ENCODE measurements at places on chromosomes 12 and 14. TPM values are rescaled to one million over a fixed set of nuclear protein-coding genes. Genes with fewer than 3 reads are reported as not detected.

GRCh38 chr12:4807813-4808212 is 87.6 kb downstream of the GALNT8 start:
- peaks cover 13% of the 10 kb centered on the region for H3K4me1 ChIP-seq
- no peaks in the 10 kb centered on the region for H3K36me3 ChIP-seq
- peaks cover 7% of the 10 kb centered on the region for H3K27me3 ChIP-seq
- DNase-seq, result no peak
- H3K4me3 ChIP-seq, result no peak overlapping the region
- no peak overlapping the region for H3K27ac ChIP-seq

DNA sequence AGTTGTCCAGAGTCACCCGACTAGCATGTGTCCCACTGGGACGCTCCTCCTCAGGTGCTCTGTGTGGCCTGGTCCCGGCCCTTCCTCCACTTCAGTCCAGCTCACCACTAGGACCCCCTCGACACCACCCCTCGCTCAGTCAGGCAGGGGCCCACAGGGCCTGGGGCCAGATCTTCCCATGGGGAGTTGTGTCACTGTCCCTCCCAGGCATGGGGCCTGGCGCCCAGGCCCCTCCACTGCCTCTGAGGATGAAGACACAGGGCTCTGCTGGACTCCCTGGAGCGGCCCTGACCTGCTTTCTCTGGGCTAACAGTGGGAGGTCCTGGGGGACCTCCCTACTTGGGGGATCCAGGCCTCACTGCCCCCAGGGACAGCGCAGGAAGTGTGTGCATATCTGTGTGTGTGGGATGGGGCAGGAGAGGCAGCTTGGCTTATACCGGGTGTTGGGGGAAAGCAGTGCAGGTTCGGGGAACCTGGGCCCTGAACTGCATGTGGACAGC is 43.8 kb downstream of the KRT80 start:
- no peak overlapping the region for H3K4me3 ChIP-seq
- peaks cover 39% of the 10 kb centered on the region for H3K4me1 ChIP-seq
- no peak for DNase-seq

The BCAT1 gene
- total RNA-seq, result 4.8 TPM

The POLE2 gene
- 0.53 TPM for total RNA-seq

GRCh38 chr14:64444984-64445845 is 20.1 kb upstream of the AKAP5 start:
- peaks cover 16% of the 10 kb centered on the region for H3K4me1 ChIP-seq
- H3K36me3 ChIP-seq, result peaks cover 93% of the 10 kb centered on the region
- H3K4me3 ChIP-seq, result no peak overlapping the region
- H3K27me3 ChIP-seq, result no peaks in the 10 kb centered on the region
- DNase-seq, result no peak
- H3K27ac ChIP-seq, result peak overlapping the region; percentile 17

The FIGNL2 gene
- 0.50 TPM for total RNA-seq

GRCh38 chr12:16076557-16076956 is 165.4 kb downstream of the DERA start:
- no peaks in the 10 kb centered on the region for H3K4me1 ChIP-seq
- H3K27me3 ChIP-seq, result no peaks in the 10 kb centered on the region
- no peak overlapping the region for H3K27ac ChIP-seq
- H3K4me3 ChIP-seq, result no peak overlapping the region

GRCh38 chr12:52603314-52603713 is 2.1 kb upstream of the KRT72 start:
- no peak overlapping the region for H3K27ac ChIP-seq
- H3K36me3 ChIP-seq, result no peaks in the 10 kb centered on the region
- DNase-seq, result no peak
- no peaks in the 10 kb centered on the region for H3K4me1 ChIP-seq
- H3K4me3 ChIP-seq, result no peak overlapping the region

The KRT6C gene
- not detected for total RNA-seq

- no peak overlapping the region for H3K27ac ChIP-seq
- H3K4me3 ChIP-seq, result no peak overlapping the region
- DNase-seq, result no peak
- H3K27me3 ChIP-seq, result no peaks in the 10 kb centered on the region
- H3K36me3 ChIP-seq, result no peaks in the 10 kb centered on the region
Measured at GRCh38 chr12:10469701-10470100, 16.5 kb upstream of the KLRC1 start.

The CPSF6 gene
- total RNA-seq, result 24.2 TPM

The TAS2R8 gene
- not detected for total RNA-seq

- H3K4me3 ChIP-seq, result no peak overlapping the region
- H3K4me1 ChIP-seq, result no peaks in the 10 kb centered on the region
- DNase-seq, result no peak
- H3K36me3 ChIP-seq, result peaks cover 7% of the 10 kb centered on the region
Measured at GRCh38 chr12:132835076-132836025, 6.7 kb upstream of the GOLGA3 start.

DNA sequence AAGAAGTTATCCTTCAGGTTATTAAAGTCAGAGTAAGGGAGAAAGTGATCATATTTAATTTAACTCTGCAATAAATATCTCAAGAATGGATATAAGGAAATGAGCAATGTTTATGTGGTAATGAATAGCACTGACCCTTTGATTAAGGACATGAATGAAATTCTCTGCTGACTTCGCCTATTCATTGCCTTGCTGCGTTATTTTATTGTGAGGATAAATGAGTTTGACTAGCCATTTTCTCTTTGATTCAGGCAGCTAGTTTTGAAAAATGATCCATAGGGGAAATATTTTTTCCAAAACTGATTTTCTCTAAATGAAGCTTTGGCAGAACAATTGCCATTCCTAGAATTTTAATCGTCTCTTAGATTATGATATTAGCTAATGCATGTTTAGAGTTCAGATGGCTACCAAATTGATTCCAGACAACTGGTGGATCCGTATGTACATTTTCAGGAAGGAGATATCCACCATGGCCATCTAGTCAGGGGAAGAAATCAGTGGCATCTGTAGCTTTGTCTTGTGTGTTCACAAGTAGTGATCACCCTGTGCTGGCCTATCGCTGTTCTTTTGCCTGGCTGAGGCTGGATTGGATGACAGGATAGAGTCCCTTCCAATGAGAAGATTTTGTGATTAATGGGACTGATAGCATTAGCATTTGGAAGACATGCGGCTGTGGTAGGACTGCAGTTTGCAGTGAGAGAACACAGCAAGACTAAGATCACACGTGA is 302.3 kb upstream of the RGS6 start:
- H3K27me3 ChIP-seq, result no peaks in the 10 kb centered on the region
- no peak for DNase-seq
- no peak overlapping the region for H3K4me3 ChIP-seq
- no peaks in the 10 kb centered on the region for H3K4me1 ChIP-seq
- no peak overlapping the region for H3K27ac ChIP-seq

DNA sequence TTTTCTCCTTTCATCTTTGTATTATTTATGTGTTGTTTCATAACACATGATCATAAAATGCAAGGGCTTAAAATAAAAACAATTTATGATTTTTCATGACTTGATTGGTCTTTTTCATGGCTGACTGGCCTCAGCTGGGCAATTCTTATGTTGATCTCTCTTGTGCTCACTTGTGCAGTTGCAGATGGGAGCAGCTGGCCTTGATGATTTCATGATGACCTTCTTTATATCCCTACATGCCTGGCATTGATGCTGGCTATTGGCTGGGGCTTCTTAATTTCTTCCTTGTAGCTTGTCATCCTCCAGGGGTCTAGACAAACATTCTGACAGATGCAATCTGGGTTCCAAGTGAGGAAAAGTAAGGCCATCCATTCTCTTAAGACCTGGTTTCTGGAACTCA is 1832.8 kb upstream of the FLRT2 start:
- DNase-seq, result no peak
- H3K4me3 ChIP-seq, result no peak overlapping the region
- no peaks in the 10 kb centered on the region for H3K36me3 ChIP-seq

The SLC38A1 gene
- 133 TPM for total RNA-seq

DNA sequence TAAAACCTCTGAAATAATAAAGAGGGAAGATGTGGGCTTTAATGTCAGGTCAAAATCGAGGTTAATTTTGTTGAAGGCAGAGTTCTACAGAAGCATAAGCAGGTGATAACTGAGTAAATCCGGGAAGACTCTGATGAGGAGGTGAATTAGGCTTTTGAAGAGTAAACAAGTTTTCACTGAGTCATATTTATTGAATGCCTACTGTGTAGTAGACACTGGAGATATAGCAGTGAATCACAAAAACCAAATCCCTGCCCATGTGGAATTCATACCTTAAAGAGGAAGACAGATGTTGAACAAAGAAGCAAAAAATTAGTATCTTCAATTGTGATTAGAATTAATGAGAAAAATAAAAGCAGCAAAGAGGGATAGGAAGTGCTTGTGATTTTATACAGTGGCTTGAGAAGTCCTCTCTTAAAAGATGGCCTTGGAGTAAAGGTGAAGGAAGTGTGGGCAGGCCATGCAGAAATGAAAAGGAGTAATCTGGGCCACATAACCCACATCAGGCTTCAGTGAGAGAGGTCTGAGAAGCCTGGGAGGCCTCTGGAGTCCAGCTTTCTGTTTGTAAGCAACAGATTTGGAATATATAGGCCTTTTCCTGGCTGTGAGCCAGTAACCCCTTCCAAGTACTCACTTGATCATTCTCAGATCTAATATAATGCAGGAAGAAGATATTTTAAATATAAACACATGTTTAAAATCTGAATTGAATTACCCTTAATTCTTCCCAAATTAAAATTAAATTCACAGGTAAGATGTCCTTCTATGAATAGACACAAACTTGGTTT is 46.7 kb downstream of the BHLHE41 start:
- H3K36me3 ChIP-seq, result peaks cover 2% of the 10 kb centered on the region
- H3K4me3 ChIP-seq, result no peak overlapping the region
- H3K27ac ChIP-seq, result no peak overlapping the region
- no peaks in the 10 kb centered on the region for H3K4me1 ChIP-seq

GRCh38 chr12:1907652-1908611 is 10.5 kb downstream of the CACNA2D4 start:
- no peak overlapping the region for H3K4me3 ChIP-seq
- peaks cover 6% of the 10 kb centered on the region for H3K4me1 ChIP-seq
- no peak for DNase-seq
- H3K27me3 ChIP-seq, result peaks cover 12% of the 10 kb centered on the region
- no peaks in the 10 kb centered on the region for H3K36me3 ChIP-seq
- no peak overlapping the region for H3K27ac ChIP-seq

DNA sequence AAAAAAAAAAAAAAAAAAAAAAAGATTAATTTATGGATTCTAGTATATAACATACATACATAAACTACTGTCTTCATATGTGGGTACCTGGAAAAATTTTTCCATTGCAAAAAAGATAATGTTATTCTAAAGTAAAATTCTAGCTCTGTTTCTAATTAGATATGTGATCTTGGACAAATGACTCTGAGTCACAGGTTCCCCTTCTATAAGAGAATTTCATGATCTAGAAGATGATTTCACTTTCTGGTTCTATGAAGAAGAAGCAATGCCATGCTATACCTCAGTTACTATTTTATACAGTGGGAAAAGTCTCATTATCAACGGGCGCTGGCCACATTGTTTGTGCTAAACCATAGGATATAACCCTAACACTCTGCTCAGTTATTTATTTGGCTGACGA is 351.3 kb downstream of the ZFP36L1 start:
- H3K27me3 ChIP-seq, result no peaks in the 10 kb centered on the region
- no peak for DNase-seq
- no peak overlapping the region for H3K4me3 ChIP-seq

- no peaks in the 10 kb centered on the region for H3K27me3 ChIP-seq
- H3K36me3 ChIP-seq, result no peaks in the 10 kb centered on the region
- H3K4me1 ChIP-seq, result no peaks in the 10 kb centered on the region
- no peak for DNase-seq
Measured at GRCh38 chr12:60263161-60263560, 667.3 kb downstream of the SLC16A7 start.

The REM2 gene
- 0.17 TPM for total RNA-seq

DNA sequence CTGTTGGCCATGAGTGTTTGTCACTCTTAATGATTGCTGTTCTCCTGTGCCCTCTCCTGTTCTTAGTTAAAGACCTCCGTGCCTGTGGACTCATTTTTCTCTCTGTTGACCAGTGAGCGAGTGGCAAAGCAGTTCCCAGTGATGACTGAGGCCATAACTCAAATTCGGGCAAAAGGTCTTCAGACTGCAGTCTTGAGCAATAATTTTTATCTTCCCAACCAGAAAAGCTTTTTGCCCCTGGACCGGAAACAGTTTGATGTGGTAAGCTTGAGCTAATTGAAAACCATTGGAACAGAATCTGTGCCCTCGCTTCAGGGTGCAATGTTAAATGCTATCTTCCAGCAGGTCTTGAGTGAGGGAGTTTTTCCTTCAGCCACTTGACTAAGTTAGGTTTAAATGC is 19.8 kb downstream of the ACAD10 start:
- no peak for DNase-seq
- H3K27ac ChIP-seq, result no peak overlapping the region
- H3K4me3 ChIP-seq, result no peak overlapping the region
- H3K4me1 ChIP-seq, result no peaks in the 10 kb centered on the region

DNA sequence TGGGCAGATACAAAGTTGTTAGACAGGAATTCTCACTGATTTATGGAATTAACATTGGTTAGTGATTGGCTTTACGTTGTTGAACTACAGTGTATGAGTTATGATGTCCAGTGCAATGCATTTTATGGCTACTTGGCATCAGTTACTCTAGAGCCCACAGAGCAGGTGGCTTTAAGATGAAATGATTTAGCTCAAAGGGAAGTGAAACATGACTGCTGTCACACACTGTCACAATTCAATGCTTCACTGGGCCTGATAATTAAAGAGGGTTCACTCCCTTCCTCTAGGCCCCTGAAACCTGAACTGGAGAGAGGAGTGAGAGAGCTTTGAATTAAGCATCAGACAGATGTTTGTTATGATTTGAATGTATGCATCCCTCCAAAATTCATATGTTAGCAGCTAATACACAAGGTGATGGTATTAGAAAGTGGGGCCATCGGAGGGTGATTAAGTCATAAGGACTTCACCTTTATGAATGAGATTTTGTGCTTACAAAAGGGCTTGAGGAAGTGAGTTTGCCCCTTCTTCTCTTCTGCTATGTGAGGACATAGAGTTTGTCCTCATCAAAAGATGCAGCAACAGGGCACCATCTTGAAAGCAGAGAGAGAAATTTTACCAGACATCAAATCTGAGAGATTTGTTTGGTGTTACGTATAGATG is 175.8 kb upstream of the GRIN2B start:
- no peak overlapping the region for H3K27ac ChIP-seq
- no peaks in the 10 kb centered on the region for H3K36me3 ChIP-seq
- no peaks in the 10 kb centered on the region for H3K4me1 ChIP-seq
- H3K27me3 ChIP-seq, result no peaks in the 10 kb centered on the region
- H3K4me3 ChIP-seq, result no peak overlapping the region

GRCh38 chr12:96520767-96521166 is 31.4 kb downstream of the CFAP54 start:
- H3K4me3 ChIP-seq, result no peak overlapping the region
- no peak for DNase-seq
